ENCODE measurements at places on chromosomes 13 and 19. TPM values are rescaled to one million over a fixed set of nuclear protein-coding genes. Genes with fewer than 3 reads are reported as not detected.
A peak's percentile ranks its signal among the peaks of the same experiment; 100 is the strongest.

GRCh38 chr19:42459926-42460325, 17.2 kb upstream of the CXCL17 start:
- DNase-seq = no peak

Gene MUC16
- not detected for total RNA-seq

- DNase-seq = peak; percentile 53
Measured at GRCh38 chr19:33125929-33126388, 6.0 kb upstream of the WDR88 start.

Gene FFAR3
- total RNA-seq = not detected

GRCh38 chr19:45460807-45461347, 6.9 kb upstream of the FOSB start:
- DNase-seq = no peak

- DNase-seq = no peak
Measured at GRCh38 chr13:89029062-89029461, 1357.9 kb downstream of the SLITRK5 start.

- DNase-seq = peak; percentile 28
Measured at GRCh38 chr13:47326061-47326460, 429.2 kb upstream of the HTR2A start.

- DNase-seq = no peak
Measured at GRCh38 chr13:108249150-108249549, 20.4 kb upstream of the TNFSF13B start.

DNA sequence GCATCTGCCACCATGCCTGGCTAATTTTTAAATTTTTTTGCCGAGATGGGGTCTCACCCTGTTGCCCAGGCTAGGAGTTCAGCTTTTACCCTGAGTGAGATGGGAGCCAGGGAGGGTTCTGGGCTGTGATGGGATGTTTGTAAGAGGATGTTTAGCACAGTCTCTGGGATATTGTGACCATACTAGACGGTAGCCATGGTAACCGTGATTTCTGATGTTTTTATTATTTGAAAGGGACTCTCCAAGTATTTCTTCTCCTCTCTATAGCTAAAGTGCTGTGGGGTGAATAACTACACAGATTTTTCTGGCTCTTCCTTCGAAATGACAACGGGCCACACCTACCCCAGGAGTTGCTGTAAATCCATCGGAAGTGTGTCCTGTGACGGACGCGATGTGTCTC, 10.4 kb downstream of the TSPAN16 start:
- DNase-seq = peak; percentile 27

Gene GRK1
- total RNA-seq = not detected
